ENCODE measurements at places on chromosomes 5 and 9.

DNA sequence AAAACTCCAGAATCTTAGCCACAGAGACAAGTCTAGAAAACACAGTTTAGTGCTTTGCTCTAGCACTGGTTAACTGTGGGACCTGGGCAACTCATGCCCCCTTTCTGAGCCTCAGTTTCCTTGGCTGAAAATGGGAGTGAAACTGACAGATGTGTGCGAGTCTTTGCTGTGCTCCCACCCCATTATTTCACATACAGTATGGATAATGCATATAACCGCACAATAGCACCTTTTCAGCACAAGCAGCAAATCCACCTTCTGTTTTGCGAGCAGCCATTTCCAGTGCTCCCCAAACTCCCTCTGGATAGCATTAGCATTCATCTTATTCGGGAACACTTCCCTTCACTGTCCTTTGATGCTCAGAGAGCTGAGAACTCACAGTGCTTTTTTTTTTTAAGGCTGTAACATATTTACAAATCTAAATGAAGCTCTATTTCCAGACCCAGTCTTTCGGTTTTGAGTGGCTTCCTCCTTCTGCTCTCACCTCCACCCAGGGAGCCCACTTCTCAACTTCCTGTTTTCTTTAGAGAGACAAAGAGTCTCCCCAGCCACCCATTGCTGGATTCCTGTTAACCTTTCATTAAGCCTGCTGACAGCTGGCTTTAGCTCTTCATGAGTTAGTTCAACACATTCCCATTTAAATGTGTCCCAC lies 49.2 kb downstream of the TIMD4 start:
- no peak for DNase-seq

- DNase-seq = no peak
Measured at GRCh38 chr5:72082048-72082447, 25.2 kb upstream of the MAP1B start.

DNA sequence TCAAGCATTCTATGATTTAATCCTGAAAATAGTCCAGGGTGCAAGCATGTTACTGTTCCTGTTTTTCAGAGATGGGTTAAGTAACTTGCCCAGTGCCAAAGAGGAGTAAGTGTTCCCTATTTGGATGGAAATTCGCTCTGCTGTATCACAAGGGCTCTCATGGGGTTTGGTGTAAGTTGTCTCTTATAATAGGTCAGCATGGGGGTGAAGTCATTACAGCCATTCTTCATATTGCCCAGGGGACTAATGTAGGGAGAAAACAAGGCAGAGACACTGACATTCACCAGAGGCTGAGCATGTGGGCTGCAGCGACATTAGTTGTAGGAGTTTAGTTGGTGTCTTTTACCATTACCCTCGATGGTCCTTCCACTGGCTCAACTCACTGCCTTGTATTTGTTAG lies 142.1 kb upstream of the GLRA1 start:
- DNase-seq = no peak

GRCh38 chr5:82147860-82148573 lies 130.1 kb downstream of the RPS23 start:
- DNase-seq = no peak

GRCh38 chr5:168377525-168377924 lies 86.1 kb downstream of the WWC1 start:
- DNase-seq = no peak

- DNase-seq = no peak
Measured at GRCh38 chr5:113118765-113119164, 142.2 kb downstream of the DCP2 start.

DNA sequence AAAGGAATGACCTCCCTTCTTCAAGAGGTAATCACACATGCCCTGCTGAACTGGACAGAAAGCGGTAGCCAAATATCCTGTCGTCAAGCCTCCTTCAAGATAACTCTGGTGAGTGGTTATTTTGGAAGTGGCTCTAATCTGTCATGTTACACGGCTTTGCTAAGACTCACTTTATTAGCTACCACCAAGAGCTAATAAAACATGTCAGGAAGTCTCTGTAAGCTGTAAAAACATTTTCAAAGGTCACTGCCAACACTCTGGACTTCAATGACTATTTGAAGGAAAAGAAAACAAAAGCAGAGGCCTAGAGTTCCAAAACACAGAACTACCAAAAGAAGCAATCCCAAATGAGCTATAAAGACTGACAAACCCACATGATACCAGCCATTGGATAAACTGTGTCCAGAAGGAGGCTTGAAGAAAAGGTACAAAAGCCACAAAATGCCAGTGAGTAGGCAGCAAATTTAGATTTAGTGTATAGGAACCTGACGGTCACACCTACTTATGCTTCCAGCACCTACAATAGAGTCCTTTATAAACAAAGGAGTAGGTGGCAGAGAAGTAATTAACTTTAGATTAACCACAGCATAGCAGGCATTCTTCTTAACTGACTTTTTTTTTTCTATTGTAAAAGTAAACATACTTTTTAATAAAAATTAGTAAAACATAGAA lies 97.3 kb upstream of the EQTN start:
- no peak for DNase-seq

- no peak for DNase-seq
Measured at GRCh38 chr5:170152767-170153166, 47.1 kb downstream of the FOXI1 start.

DNA sequence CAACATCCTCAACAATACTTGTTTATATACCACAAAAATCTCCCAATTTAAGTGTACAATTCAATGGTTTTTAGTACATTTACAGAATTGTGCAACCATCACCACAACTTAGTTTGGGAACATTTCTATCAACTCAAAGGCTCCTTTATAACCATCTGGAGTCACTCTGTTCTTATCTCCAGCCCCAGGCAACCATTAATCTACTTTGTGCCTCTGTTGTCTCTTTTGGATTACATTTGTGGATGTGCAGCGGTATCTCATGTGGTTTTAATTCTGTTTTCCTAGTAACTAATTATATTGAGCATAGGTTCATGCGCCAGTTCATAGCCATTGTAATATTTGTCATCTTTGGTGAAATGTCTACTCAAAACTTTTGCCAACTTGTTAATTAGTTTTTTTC lies 14.4 kb downstream of the ADAMTS19 start:
- no peak for DNase-seq

DNA sequence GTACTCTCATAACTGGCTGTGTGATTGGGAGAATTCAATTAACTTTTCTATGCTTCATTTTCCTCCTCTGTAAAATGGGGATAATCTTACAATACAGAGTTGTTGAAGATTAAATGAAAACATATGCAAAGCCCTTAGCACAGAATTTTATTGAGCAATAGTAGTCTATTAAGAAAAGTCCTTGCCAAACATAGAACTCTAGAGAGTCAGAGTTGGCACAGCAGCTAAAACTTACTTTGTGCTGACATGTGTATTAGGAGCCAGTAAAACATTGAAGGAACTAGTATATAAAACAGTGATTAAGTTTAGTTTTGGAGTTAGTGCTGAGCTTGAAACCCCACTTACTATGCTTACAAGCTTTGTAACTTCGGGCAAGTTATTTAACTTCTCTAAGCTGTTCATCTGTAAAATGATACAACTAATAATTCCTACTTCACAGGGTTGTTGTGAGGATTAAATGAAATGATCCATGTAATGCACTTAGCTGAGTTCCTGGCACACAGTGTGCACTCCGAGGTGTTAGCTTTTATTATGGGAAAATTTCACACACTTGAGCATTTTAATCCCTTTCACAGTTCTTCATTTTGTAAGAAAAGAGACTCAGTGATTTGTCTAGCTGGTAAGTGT lies 20.0 kb upstream of the GRIN3A start:
- no peak for DNase-seq

DNA sequence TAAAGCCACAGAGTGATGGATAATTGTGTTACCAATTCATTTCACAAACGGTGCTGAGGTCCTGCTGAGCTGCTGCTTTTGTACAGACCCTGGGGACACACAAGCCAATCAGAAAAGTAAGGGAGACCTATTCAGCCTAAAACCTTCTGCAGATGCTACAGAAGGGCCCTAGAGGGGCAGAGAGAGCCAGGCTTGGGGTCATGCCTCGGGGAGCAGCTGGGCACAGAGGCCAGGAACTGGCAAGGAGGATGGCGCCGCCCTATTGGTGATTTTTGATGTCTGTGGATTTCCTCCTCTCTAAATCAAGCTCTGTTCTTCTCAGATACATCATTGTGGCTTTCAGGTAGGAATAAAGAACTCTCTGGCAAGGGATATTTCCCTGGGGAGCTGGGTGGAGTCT lies 181.9 kb downstream of the ZNF462 start:
- no peak for DNase-seq

GRCh38 chr9:109733690-109734089 lies 46.3 kb upstream of the PALM2AKAP2 start:
- DNase-seq = no peak

DNA sequence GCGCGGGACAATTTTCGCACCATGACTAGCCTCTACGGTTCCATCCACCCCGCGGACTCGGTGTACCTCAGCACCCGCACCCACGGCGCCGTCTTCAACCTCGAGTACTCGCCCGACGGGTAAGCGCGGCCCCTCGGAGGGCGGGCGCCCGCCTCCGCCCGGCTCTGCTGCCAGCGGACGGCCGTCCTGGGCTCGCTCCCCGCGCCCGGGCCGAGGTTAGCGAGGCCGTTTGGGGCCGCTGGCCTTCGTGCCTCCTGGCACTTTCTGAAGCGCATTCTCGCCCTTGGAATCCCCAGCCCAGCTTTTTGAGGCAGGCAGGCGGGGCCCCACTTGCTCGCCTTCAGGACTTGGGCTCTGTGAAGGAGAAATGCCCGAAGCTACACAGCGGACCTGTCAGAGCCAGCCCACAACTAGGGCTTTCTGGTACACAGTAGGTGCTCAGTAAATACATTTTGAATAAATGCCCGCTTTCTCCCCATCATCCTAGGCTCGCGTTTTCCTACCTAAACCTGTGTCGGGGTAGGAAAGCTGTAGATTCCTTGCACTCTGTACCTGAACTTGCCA lies 772 bp downstream of the DCAF10 start:
- DNase-seq = no peak

DNA sequence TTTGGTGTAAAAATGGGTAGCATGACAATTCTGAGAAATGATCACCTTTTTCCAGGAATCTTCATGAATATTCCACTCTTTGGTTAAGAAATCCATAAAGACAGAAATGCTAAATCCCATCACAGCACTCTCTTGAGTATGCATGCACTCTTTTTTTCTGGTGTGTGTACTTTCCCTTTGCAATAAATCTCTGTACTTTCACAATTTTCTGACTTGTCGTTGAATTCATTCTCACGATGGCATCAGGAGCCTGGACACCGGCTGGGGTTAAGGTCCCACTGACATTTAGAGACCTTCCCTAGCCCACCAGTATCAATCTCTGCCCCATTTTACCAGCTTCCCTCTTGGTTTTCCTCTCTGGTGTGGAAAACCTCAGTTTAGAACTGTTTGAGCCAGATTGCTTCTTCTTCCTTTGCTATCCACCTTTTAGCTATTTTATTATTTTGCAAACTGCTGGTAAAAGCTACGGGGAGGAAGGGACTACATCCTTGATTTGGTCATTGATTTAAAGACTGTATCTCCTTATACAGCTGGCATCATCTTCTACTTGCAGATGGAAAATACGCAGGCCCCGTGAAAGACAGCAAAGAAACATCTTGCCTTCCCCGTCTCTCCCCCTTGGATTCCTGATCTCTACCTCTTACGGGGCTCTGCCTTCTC lies 59.9 kb upstream of the ZFR start:
- no peak for DNase-seq

- no peak for DNase-seq
Measured at GRCh38 chr5:173718469-173718868, 102.0 kb upstream of the BOD1 start.

DNA sequence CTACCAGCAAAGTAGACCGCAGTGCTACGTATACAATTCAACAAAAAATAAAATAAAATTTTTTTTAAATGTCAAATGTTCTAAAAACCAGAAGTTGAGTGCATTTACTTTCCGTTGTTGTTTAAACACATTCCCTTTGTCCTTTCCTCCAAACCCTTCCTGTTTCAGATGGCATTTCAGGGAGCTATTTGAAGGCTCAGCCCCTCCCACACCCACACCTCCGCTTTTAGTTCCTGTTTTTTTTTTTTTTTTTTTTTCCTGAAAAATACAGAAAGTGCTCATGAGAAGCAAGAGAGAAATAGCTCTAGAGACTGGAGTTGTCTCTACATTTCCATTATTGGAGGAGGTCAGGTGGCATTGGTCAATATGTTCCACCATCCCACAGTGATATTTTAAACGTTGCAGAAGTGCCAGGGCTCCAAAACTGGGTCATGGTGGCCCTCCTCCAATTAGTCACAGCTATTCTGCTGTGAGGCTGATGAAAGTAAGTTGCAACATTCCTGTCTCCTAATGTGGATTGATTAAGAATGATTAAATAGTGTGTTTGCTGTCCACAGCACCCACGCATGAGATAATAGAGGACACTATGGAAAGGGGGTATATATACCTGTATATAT lies 106.9 kb downstream of the GABRG2 start:
- no peak for DNase-seq

DNA sequence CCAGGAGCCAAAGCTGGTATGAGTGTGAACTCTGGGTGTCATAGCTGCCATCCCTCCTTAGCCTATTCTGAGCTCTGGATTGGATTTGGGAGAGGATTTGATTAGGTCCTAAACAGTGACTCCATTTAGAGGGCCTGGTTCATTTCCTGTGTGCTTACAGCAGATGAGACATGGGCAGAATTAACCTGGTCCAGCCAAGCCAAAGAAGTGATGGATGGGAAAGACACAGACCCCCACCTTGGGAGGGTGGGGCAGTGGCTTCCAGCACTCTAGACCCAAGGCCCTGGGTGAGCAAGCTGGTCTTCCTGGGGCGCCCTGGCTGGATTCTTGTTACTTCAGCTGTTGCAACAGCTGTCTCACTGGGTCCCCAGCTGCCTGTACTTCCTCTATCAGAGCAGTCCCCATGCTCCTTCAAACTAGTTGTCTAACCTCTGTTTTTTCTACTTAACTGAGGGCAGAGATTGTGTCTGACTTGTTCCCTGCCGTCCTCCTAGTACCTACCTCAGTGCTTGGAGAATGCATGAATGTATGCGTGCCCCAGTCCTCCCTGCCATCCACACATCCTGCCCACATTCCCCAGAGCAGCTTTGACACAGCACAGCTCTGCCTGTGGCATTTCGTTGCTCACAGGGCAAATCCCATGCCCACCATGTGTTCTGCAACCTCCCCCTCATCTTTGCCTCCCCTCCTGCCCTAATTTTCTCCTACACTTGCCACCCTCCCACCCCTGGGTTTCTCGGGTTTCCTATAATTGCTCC lies 115.9 kb downstream of the RGS3 start:
- DNase-seq = no peak

DNA sequence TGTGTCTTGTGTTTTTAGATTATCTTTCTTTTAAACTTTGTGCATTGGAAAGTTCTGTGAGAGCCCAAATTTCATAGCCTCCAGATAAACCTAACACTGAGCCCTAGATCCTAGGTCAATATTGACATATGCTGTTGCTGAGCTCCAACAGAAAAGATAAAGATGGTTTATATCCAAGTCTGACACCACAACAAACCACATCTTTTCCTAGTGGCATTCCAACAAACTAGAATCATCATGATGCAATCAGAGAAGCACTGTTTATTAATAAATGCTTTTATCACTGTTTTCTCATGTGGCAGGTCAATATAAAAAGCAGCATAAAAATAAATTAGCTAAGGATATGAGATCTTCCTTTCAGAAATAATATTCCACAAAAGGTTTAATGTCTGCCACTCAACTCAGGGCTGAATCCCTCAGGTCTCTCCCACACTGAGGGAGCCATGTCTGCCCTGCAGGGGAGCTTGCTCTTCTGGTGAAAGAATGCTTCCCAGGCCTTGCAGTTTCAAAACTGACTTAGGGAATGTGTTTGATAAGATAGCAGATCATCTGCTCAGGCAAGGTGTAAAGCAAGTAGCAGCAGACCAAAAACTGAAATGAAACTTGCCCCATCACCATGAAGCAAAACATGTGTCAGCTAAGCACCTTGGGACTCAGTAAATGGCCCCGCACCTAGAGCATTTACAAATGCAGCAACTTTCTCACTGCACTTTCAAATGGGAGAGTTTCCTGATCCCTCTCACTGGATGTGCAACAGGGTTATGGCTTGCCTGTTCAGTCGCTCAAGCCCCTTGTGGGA lies 493.0 kb downstream of the AGTPBP1 start:
- DNase-seq = no peak
